Calu3 (cell line): ENCODE measurements at places on chromosomes 3 and 15.
A peak's percentile ranks its signal among the peaks of the same experiment; 100 is the strongest.

DNA sequence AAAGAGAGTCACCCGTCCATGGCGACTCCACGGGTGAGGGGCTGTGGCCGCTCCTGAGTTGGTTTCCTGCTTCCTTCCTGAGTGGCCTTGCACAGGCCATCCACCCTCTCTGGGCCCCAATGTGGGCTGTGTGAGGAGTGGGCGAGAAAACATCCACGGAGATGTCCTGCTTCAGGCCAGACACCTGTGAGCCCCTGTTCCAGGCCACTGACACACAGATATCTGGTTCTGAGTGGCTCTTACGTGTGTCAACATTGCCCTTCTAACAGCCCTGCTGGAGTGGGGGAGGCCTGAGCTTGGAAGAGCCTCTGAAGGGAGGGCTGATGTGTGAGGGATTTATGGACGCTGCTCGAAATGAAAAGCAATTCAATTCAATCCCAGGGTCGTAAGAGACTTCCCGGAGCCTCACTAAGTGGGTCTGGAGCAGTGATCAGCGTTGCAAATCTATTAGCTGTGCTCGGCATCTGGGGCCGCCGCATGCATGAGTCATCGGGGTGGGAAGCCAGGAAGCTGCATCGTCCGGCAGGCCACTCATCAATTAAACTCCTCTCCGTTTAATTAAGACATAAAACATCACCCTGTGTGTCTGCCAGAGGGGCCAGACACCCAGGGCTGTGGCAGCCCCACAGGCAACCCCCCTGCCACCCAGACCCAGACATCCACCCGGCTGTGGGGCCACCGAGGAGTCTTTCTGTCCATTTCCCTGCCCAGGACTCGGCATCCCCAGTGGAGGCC, 20.0 kb upstream of the PRR23E start:
- peak; percentile 65 for DNase-seq

DNA sequence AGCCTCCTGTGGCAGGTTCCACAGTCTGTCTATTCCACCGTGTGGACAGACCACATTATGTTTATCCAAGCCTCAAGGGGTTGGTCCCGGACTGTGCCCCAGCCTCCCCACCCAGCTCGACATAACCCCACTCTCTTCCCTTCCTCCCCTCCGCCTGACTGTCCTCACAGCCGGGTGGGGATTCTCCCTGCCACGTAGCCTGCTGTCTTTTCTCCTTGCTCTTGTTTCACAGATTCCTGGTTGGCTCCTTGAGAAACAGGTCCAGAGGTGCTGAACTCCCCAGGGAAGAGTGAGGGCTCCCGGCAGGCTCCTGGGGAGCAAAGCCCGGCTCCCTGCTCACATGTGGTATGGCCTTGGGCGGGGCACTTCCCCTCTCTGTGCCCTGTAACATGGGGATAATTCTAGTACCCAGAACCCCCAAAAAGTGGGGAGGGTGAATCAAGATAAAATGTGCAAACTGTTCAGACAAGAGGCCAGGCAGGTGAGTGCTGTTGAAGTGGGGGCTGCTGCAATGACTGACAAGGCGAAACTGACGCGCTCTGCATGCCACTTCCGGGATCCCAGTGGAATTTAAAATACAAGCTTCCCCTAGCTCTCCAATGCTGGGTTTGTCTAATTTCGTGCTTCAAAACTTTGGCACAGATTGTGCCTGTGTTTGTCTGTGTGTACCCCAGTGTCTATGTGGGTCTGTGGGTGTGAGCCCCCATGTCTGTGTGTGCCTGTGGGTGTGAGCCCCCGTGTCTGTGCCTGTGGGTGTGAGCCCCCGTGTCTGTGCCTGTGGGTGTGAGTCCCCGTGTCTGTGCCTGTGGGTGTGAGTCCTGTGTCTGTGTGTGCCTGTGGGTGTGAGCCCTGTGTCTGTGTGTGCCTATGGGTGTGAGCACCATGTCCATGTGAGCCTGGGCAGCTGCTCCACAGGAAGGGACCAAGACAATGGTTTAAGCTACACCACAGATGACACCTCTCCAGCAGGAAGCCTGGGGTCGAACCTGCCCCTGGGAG, 160.6 kb upstream of the IQSEC1 start:
- no peak for DNase-seq

DNA sequence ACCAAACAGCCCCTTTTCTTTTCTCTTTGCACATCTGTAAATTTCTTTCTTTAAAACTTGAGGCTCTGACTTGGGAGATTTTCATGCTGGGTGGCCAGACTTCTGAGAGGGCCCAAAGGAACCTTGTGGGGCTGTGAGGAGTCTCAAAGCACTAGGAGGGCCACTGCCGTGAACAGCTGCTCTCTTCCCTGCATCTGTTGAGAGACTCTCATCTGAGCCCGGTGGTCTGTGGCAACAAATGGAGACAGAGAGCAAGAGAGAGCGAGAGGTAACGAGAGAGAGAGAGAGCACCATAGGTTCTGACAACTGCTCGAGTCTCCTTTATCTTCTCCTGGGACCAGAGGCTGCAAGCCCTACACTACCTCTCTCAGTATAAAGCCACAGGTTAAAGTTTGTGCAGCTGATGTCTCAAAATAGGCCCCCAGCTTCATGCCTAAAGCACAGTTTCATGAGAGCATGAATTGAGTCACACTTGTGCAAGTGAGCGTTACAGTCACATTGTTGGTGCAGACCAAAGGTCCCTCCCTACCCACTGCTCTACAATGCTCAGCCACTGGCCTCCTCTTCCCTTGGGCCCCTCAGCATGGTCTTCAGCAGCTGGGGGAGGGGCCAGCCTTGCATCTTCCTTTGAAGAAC, 60.7 kb downstream of the ZNF621 start:
- DNase-seq = no peak

GRCh38 chr3:111106993-111107661, 35.5 kb downstream of the NECTIN3 start:
- DNase-seq = no peak

GRCh38 chr3:184381261-184382224, 1.7 kb downstream of the CHRD start:
- peak; percentile 25 for DNase-seq

GRCh38 chr3:58728723-58729122, 62.1 kb upstream of the FAM3D start:
- DNase-seq = no peak

- no peak for DNase-seq
Observed at GRCh38 chr15:71294251-71294910, 179.1 kb downstream of the THSD4 start.

DNA sequence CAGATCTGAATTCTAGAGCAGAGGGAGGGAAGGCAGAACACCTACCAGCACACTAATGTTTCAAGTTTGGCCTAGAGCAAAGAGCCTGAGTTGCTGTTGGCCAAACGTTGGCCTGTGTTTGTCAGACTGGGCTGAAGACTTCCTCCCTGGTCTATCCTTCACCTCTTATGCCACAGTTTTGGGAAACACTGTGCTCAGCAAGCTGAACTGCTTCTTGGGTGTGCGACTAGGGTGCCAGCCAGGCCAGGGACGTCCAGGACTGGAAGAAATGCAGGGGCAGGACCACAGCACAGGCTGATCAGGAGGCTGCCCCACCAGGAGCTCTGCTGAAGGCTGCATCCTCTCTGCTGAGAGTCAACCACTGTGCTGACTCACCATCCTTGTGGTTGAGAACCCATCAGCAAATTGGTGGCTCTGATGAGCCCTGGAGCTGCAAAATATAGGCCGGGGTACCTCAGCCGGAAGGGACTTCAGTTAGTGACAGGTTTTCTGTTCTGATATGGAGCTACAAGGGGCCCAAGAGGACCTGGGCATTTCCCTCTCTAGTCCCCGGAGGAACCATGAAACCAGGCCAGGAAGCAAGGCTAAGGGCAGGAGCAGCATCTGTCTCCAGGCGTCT, 131.6 kb upstream of the RASGRP1 start:
- no peak for DNase-seq

DNA sequence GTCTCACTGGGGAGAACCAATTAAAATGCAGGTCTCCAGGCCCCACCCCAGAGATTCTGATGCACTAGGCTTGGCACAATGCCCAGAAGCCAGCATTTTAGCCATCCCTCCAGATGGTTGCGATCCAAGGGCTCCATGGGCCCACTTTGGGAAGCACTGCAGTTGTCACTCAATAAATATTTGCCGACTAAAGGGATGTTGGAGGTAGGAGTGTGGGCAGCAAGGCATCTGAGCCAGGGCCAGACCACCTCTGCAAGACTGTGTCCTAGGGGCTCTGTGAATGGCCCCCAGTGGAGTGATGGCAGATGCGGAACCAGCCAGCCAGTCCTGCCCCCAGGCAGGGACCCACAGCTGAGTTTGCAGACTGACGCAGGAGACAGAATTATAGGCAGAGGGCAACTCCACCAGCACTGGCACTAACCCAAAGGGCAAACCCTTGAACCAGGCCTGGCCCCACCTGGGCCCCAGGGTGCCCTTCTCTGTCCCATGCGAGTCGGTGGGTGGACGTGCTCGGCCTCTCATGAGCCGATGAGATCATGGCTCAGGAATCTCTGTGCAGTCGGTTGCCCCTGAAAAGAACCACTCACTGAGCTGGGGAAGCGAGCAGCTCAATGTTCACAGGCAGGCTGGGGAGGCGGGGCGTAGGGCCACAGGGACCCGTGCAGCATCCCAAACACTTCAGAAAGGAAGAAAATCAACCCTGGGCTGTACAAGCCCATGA, 49.7 kb downstream of the SEMA5B start:
- DNase-seq = peak; percentile 24

GRCh38 chr3:212432-212831, 15.9 kb downstream of the CHL1 start:
- no peak for DNase-seq

DNA sequence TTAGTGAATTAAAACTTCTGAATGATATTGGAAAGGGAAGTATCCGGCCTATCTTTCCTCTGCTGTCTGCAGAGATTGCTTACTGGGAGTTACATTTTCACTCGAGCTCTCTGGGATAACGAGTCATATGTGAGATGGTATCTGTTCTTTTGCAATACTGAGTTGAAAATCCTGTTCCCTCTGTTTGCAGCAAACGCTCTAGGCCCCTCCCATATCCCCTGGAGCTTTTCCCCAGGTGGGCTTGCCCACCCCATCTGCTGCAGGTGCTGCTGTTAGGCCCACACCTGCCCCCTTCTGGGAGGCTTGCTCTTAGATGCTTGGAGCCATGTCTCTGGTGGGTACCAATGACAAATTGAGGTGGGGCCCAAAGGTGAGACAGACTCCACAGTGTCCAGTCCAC, 42.7 kb upstream of the MTMR10 start:
- DNase-seq = no peak

- no peak for DNase-seq
Observed at GRCh38 chr3:88589138-88589537, 439.4 kb downstream of the C3orf38 start.

GRCh38 chr3:40097131-40098117, 212.1 kb upstream of the EIF1B start:
- no peak for DNase-seq

GRCh38 chr3:31993843-31994242, 12.3 kb downstream of the ZNF860 start:
- DNase-seq = no peak

- no peak for DNase-seq
Observed at GRCh38 chr3:98917608-98918007, 16.1 kb upstream of the DCBLD2 start.

- no peak for DNase-seq
Observed at GRCh38 chr3:197333901-197334639, 35.7 kb upstream of the DLG1 start.

GRCh38 chr3:61583890-61584875, 22.8 kb downstream of the PTPRG start:
- no peak for DNase-seq

DNA sequence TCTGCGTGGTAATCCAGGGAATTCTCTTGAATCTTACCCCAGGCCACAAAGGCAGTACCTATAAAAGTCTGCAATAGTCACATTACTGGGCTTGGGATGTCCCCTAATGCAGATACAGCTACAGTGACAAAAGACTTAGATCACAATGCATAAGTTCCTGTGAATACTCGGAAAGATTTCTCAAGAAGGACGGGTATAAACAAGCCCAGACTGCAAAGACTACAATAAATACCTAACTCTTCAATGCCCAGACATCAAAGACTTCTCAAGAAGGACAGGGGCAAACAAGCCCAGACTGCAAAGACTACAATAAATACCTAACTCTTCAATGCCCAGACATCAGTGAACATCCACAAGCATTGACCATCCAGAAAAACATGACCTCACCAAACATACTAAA, 50.9 kb downstream of the NUDT16 start:
- no peak for DNase-seq

- no peak for DNase-seq
Observed at GRCh38 chr15:39194106-39194830, 386.6 kb upstream of the THBS1 start.

DNA sequence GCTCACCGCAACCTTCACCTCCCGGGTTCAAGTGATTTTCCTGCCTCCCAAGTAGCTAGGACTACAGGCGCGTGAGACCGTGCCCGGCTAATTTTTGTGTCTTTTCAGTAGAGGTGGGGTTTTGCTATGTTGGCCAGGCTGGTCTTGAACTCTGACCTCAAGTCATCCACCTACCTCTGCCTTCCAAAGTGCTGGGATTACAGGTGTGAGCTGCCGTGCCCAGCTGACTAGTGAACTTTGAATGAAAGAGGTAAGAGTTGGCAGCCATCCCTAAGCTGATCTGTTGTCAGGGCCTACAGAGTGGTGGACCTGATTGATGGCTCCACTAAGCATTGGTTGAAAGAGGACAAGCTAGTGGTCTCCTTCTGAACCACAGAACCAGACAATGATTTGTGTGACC, 15.3 kb downstream of the PXK start:
- DNase-seq = no peak

- no peak for DNase-seq
Observed at GRCh38 chr15:62802612-62803011, 239.9 kb upstream of the TPM1 start.

DNA sequence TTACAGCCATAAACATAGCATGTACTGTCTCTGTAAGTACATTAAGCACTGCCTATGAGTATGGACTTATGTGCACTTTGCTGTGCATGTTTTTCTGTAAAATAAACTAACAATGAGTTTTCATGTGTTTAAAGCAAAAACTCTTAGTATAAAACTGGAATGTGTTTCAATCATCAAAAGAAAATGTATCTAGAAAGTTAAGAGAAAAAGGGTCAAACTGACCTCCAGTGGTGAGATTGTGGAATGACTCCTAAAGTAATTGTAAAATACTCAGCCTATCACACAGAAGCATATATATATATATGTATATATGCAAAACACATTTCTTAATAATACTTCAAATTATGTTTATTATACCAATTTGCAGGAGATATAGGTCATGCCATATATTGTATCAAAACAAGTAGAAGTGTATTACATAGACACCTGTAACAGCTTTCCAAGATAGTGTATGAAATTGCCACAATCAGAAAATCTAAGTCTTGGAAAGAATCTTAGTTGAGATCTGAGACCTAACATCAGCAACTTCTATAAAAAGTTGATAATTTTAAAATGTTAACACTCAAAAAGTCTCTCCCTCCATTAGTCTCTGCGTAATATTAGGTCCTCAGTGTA, 199.6 kb downstream of the FMN1 start:
- DNase-seq = no peak
